ENCODE measurements at places on chromosomes 7 and 10.
A peak's percentile ranks its signal among the peaks of the same experiment; 100 is the strongest.

DNA sequence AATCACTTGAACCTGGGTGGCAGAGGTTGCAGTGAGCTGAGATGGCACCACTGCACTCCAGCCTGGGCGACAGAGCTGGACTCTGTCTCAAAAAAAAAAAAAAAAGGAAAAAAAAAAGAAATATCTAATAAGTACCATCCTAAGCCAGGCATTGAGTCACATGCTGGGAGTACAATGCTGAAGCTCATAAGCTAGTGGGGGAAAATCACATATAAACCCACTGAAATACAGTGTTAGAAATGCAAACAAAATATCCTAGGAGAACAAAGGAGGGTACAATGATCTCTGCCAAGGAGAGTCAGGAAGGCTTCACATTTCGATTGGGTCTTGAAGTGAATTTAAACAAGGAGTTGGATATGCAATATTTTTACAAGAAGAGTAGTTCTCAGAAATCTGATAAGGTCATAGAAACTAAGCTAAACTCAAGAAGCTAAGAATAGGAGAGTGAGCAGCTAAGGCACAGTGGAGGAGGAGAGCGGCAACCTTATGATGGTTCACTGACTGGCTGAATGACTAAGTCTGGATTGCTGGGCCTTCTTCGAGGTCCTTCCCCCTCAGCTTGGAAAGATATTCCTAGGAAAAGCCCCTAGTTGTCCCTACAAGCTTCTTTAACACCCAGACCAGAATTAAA, 115.5 kb downstream of the PHTF2 start:
- DNase-seq = no peak

DNA sequence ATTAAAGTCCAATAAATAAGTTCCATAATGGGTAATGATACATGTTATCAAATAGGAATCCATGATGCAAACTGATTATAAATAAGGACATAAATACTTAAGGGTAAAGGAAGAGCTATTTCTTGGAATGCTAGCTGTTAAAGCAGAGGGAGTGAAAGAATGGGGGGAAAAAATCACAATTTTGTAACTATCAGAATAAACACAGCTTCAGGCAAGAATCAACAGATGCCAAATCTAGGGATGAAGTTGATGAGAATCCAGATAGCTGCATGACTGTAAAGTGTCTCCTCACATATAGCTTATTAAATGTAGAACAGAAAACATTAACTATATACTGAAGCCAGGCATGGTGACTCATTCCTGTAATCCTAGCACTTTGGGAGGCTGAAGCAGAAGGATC, 4.9 kb downstream of the IPMK start:
- DNase-seq = no peak

DNA sequence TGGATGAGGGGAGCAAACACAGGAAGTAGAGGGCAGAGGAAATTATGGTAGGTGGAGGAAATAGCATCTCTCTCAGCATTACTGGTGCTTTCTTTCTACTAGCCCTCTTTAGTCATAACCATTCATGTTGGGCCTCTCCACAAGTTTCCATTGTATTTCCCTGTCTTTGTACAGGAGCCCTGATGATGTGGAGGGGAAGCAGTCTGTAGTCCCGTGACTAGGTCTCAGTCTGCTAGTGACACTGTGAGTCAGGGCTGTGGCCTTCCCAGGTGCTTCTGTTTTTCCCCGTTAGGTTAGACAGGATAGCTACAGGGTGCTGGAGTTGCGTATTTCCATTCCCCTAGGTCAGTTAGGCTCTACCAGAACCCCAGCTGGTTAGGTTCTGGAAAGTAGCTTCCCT, 82.9 kb upstream of the NAMPT start:
- no peak for DNase-seq

GRCh38 chr7:522071-522950, 2.7 kb upstream of the PDGFA start:
- peak; percentile 72 for DNase-seq

- DNase-seq = peak; percentile 92
Measured at GRCh38 chr7:954330-955238, at the start of gene ADAP1. Gene ADAP1 (minus strand): TSS chr7:954680. CDS start chr7:954477, 203 bp downstream.

- no peak for DNase-seq
Measured at GRCh38 chr10:118633786-118634185, 38.3 kb upstream of the PRLHR start.

- DNase-seq = no peak
Measured at GRCh38 chr7:125299003-125299765, 369.6 kb upstream of the POT1 start.

- DNase-seq = no peak
Measured at GRCh38 chr7:130741331-130741995, 7.5 kb upstream of the KLF14 start.

DNA sequence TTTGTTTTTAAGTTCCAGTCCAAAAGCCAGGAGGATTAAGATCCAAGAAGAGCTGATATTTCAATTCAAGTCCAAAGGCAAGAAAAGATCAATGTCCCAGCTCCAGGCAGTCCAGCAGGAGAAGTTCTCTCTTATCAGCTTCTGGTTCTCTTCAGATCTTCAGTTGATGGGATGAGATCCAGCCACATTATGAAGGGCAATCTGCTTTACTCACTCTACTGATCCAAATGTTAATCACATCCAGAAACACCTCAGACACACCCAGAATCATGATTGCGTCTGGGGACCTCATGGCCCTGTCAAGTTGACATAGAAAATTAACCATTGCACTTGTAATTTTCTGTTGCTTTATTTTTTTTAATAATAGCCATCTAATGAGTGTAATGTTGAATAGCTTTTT, 178.4 kb downstream of the HERPUD2 start:
- no peak for DNase-seq

DNA sequence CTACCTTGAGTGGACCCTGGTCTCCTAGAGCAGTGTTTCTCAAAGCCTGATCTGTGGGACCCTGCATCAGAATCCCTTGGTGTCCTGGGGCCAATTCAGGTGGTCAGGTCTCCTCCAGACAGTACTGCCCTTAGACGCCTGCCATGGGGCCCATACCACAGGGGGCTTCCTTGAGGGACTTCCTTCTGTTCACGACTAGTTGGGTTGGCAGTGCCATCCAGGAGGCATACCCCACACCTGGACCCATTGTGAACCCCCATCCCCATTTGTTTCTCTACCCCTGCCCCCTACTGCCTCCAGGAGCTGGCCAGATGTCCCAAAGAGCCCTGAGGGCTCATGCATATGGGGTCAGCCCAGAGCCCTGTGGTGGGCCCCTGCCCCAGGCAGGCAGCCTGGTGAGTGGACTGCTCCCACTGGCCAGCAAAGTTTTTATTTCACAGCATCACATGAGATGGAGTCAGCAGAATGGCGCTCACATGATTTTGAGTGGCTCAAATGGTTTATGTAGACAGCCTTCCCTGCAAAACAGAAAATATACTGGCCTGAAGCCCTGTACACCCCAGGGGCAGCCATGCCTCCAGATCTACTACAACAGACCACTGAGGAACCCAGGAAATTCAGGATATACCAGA, 259.9 kb upstream of the ZMIZ1 start:
- no peak for DNase-seq

DNA sequence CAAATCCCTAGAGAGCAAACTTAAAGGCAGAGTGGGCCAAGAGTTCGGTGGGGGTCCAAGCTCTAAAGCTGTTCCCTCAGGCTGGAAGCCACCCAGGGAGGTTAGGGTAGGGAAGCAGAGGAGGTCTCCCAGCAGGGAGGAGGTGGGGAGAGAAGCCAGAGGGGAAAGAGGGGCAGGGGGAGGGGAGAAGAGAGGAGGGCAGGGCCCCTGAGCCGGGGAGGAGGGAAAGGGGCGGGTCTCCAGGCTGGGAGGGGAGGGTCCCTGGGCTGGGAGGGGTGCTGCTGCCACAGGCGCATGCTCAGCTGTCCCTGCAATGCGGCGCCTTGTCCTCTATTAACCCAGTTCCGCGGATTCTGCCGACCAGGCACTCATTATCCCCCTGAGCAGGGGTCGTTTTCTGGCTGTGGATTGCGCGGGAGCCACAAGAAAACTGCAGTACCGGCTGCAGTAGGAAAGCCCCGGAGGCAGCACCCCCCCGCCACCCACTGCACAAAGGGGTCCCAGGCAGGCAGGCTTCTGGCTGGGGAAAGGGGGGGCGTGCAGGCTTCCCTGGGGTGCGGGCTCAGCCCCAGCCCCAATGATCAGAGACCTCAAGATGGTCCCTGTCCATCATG, 49.3 kb downstream of the CAMK2B start:
- DNase-seq = no peak

DNA sequence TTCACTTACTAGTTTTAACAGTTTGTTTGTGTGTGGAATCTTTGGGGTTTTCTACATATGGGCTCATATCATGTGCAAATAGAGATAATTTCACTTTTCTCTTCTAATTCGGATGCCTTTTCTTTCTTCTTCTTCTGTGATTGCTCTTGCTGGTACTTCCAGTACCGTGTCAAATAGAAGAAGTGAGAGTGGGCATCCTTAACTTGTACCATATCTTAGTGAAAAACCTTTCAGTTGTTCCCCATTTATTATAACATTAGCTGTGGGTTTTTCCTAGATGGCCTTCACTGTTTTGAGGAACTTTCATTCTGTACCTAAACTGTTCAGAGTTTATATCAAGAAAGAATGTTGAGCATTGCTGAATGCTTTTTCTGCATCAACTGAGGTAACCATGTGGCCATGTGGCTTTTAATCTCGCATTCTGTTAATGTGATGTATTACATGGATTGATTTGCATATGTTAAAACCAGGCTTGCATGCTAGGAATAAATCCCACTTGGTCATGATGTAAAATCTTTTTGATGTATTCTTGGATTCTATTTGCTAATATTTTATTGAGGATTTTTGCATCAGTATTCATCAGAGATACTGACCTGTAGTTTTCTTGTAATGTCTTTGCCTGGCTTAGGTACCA, 78.7 kb downstream of the FAM107B start:
- no peak for DNase-seq
